Psoas muscle (tissue), 8 donors: ENCODE measurements at places on chromosomes 6 and 20.

DNA sequence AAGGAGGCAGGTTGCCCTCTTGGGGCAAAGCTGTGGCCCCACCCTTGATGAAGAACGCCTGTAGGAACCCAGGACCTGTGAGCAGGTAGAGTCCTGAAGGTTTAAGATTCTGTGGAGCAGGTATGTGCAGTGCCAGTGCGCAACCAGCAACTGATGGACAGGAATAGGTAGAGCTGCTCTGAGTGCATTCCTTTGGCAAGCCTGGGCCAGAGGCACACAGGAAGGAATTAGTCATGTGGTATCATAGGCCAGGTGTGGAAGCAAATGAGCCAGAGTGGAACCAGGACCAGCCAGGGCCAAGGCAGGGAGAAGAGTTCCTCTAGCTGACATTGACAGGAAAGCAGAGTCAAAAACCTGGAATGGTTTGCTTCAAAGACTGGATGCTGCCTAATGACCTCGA, 1.4 kb upstream of the KHDC1 start:
- no peak for DNase-seq

DNA sequence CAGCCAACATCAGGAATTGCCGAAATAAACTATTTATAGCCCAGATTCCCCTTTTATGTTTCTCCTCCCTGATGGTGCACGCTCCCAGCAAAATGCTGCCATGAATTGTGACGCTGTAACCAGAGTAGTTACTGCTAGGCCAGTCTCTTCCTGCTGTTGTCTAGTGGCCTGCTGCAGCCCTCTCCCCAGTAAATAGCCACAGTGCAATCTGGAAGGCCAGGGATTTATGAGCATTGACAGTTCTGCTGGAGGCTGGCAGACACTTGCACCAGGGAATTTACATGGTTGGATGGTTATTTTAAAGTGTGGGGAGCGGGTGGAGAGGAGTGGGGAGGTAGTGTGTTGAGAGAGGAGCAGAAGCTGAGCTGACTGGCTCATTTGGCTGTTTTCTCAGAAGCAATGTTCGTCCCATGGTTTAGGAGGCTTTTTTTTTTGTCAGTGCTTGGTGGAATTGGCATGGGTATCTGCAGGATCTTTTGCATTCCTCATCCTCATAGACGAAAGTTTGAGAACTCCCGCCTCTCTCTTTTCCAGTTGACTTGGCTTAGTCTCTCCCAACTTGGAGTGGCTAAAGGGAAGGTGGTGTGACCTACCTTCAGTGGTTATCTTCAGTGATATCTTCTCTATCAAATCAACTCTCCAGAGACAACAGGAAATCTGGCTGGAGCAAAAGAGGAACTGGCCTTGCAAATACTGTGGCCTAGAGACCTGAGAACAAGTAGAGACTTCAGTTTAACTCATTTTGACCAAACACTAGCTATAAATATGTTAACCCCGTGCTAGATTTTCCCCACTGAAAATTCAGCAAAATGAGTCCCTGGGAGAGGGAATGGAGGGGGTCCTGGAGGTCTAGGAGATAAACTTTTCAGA, 99.3 kb upstream of the VSTM2L start:
- DNase-seq = no peak

DNA sequence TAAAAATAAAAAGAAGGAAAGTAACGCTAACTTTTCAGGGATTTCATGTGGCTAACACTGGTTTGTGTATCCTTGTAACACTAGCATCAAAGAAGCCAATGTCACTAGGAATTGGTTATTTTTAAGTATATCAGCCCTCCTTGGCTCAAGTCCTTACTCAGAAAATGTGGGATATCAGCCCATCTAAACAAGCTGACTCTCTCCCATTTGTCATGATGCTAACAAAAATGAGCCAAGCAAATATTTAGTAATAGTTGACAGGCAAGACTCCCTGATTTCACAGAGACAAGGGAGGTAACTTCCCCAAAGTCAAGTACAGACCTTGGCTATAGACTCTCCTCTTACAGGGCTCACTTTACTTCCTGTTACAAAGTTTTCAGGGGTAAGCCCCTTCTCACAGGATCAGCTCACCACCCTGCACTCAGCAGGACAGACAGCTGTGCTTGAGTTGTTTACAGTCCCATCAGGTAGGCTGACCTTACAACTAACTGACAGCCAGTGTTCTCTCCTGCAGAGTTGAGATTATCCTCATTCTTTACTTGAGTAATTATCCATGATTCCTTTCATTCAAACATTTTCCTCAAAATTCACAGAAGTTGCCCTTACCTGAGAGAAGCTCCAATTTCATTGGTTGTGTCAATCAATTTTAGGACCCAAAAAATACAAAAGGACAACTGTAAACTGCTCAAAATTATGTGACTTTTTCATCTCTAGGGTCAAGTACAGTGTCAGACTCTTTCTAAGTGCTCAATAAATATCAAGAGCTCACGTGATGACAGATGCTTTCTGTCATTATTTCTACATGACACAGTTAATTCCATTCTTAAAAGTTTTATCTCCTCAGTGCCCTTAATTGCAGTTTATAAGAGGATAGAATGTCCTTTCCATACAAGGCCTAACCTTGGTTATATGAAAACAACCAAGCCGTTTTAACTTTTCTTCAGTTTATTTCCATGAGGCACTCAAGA, 38.1 kb upstream of the BMP5 start:
- DNase-seq = no peak

DNA sequence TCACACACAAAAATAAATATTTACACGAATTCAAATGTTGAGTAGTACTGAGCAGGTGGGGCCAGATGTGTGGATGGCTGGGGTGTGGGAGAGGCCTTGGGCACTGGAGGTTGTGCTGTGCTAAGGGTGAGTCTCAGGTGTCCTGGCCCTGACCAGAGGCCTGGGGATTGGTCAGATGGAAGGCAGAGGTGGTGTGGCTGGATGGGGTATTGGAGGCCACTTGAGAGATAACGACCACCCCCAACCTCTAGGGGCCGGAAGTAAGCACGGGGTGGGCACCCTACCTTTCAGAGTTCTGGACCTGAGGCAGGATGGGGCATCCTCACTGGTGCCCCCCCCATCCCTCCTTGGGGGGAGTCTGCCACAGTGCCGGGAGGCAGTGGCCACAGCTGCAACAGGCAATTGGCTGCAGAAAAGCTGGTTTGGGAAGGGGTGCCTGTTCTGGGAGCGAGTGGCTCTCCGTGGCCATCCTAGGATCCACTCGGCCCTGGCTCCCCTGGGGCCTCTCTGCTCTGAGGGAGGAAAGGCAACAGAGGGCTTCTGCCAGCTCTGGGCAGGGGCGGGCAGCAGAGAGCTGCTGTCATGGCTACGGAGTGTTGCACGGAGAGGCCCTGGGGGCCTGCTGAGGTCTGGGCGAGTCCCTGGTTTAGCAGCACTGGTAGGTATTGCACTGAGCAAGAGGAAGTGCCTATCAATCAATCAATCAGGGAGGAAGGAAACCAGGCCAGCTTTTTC, 87.6 kb downstream of the ASXL1 start:
- DNase-seq = no peak

- DNase-seq = no peak
Measured at GRCh38 chr20:52622081-52622480, 350.1 kb upstream of the TSHZ2 start.
